ENCODE measurements at places on chromosomes 3 and 15. TPM values are rescaled to one million over a fixed set of nuclear protein-coding genes. Genes with fewer than 3 reads are reported as not detected.

DNA sequence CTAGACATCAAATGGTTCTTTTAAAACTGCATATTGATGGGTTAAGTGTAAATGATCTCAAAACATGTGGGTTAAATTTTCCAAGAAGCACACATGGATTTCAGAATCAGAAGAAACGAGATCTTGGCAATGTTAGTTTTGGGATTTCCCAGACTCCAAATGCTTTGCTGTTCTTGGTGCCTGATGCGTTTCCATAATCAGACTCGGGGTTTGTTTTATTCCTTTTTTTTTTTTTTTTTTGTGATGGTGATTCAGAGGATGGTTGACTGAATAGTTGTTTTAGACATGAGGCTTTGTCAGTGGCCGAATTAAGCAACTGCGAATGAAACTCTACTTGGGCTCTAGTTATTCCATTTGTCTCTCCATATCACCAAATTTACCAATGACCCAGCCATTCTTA lies 52.2 kb upstream of the FAM98B start:
- DNase-seq: no peak

DNA sequence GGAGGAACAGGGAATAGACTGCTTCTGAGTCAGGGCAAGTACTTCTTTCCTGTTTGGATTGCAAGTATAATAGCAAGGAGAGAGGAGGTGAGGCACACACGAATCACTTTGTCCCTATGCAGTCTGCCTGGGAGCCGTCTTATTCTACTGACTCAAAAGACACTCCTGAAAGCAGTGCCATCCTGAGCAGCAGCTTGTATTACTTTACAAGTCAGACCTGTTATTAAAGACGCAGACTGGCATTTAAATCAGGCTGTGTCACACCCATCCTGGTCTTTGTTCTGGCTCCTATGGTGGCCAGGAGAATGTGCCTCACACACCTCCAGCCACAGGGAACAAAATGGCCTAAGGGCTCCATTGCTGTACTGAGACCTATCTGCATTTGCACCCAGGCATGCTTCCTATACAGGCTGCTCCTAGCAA lies 17.9 kb upstream of the SQOR start:
- no peak for DNase-seq

GRK7 gene
- total RNA-seq: 0.20 TPM

DNA sequence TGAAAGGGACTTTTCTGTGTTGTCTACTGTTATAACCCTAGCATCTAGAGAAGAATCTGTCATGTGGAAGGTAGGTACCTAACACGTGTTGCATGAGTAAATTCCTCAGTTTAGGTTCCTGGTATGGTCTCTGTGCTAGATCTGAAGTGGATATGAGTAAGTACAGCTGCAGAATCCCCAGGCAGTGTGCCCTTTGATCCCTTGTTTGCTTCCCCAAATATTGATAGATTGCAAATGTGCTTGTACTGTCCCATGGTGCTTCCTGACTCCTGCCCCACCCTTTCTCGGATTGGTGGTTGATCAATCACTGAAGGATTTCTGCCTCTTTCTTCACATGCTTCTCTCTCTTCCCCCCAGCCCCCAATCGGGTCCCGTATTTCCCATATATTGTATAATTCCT lies 450.4 kb downstream of the UNC13C start:
- no peak for DNase-seq

TADA3 gene
- total RNA-seq: 63.1 TPM

GRCh38 chr3:3260870-3261269 lies 81.4 kb upstream of the CRBN start:
- DNase-seq: no peak

GRCh38 chr15:101322854-101323477 lies 27.9 kb upstream of the SNRPA1 start:
- DNase-seq: no peak

- DNase-seq: no peak
These were observed 7.1 kb downstream of the GUCA1C start for GRCh38 chr3:108946292-108947285.

GRCh38 chr3:14206548-14207177 lies 28.0 kb downstream of the LSM3 start:
- no peak for DNase-seq

DNA sequence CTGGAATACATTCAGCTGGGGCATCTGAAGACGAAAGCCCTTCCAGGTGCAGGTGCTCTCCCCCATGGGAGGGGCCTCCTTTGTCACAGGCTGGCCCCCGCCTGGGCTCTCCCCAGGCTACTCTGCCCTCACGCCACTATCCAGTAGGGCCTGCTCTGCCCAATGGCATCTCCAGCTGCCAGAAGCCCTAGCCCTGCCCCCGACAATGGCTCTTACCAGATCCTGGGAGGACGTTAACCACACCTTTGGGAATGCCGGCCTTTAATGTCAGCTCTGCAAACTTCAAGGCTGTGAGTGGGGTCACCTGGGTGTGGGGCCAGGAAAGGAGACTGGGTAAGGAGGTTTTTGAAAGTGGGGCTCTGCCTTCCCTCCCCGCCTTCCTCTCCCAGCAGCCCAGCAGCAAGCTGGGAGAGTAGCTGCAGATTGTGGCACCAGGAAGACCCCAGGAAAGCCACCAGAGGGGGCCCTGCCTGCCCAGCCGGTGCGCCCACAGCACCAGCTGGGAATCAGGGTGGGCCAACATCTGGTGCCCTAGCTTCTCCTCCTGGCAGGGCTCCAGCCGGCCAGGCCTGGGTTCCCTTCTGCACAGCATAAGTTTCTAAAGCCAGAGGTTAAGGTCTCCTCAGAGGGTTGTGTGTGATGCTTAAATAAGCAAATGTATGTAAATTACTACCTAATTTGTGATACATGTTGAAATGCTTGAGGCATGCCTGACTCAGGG lies 40.4 kb upstream of the SLC41A3 start:
- no peak for DNase-seq

KBTBD12 gene
- 1.8 TPM for total RNA-seq

DNA sequence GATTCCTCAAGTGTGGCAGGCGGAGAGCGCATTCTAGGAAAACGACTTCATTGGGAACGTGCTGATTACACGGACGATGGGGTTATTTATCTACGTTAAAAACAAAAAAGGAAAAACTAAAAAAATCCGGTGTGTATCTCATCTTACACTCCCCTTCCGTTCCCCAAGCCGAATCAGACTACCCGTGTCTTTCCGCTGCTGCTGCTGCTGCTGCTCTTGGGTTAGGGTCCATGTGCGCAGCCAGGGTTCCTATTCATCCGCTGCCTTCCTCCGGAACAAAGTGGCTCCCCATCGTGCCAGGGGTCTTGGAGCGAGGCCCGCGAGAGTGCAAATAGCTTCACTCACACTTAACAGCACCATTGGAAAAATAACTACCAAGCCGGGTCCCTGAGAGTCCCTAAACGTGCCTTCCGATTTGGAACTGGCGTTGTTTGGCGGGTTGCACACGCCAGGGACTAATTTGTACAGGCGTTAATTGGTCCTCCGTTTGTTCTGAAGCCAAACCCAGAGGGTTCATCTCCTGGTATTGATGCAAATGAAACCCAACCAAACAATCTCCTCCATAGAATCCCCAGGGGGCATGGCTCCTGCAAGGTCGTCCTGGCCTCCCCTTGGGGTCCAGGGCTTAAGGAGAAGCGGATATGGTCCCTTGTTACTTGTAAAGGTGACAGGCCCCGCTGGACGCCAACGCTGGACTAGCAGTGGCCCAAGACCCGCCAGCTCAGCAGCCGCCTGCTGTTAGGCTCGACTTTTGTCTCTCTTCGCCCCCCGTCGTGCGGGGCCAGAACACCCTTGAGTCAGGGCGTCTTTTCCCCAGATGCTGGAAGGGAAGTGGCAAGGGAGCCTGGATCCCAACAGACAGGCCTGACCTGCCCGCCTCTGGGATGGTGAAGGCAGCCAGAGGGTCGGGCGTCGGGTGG lies 11.0 kb upstream of the ONECUT1 start:
- DNase-seq: no peak

LTF gene
- total RNA-seq: 62.3 TPM

- DNase-seq: no peak
These were observed 206.0 kb downstream of the KLHL25 start for GRCh38 chr15:85588677-85589076.

DNA sequence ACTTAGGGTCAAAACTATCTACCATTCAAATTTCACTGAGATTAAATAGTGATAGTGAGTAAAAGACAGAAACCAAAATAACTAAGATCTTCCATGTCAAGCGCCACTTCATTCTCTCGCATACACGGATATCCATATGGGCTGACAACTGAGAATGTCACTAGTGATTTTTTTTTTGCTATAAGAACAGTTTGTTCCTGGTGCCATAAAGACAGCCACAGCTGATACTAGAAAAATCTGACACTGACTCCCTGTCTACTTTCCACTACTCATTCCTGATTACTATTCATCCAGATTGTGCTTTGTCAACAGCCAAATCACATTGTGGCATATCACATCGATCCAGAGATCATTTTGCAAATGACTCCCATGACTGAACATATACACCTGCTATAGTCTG lies 45.8 kb upstream of the CDAN1 start:
- no peak for DNase-seq

POLQ gene
- 2.8 TPM for total RNA-seq

CCR5 gene
- 0.79 TPM for total RNA-seq

- no peak for DNase-seq
These were observed 88.8 kb downstream of the DLG1 start for GRCh38 chr3:197209366-197210260.

GRCh38 chr15:31294067-31294466 lies 32.6 kb upstream of the KLF13 start:
- DNase-seq: no peak

DNA sequence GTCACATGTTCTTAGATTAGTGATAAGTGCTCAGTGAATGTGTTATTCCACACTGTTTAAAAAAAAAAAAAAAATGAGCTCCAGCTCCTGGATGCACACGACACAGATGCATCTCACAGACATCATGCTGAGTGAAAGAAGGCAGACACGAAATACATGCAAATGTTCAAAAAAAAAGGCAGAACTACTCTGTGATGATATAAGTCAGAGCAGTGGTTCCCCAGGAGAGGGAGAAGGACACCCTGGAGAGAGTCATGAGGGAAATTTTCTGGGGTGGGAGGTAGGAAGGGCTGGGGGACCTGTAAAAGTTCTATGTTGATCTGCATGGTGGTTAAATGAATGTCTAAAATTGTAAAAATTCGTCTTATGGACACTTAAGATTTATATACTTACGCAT lies 4.3 kb downstream of the CSRNP1 start:
- DNase-seq: no peak

DNA sequence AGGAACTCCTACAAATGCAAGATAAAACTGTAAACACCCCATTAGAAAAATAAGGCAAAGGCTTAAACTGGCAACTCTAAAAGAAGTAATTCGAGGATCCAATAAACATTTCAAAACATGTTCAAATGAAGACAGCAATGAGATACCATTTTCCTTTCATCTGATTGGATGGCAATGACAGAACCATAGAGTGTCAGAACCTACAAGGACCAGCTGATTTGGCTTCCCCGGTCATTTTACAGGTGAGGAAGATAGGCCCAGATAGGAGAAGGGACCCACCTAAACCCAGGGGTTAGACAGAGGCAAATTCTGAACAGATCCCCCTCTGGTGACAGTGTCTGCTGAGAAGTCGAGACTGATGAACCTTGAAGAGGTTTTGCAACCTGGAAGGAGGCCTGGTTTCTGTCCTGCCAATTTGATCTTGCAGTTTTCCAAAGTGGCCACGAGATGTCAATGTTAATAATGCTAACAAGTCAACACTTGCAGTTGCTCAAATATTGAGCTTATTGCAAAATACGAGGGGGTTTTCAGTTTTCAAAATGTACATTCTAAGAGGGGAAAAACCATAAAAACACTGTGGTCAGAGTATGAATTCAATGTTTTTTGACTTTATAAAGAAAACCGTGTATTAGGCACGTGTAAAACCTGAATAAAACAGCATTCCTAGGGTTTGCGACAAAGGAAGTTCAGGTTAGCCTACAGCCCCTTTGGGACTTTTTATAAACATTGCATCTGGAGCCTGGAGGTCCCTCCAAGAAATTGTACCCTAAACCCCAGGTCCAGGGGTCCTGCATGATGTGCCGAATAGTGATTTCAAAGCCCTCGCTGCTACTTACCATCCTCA lies 21.5 kb downstream of the CFAP161 start:
- no peak for DNase-seq

GRCh38 chr3:102129760-102130608 lies 280.7 kb downstream of the NFKBIZ start:
- no peak for DNase-seq

RAD51 gene
- 2.5 TPM for total RNA-seq

GRCh38 chr3:17982211-17982880 lies 239.9 kb upstream of the TBC1D5 start:
- no peak for DNase-seq

All from spinal cord (tissue), 10 donors.